Right lobe of liver (tissue), 6 donors: ENCODE measurements at places on chromosomes 3 and 15. TPM values are rescaled to one million over a fixed set of nuclear protein-coding genes. Genes with fewer than 3 reads are reported as not detected.

The TMOD2 gene
- 1.1 TPM for total RNA-seq

- no peak for DNase-seq
These were observed 121.1 kb downstream of the OXSM start for GRCh38 chr3:25910997-25911396.

DNA sequence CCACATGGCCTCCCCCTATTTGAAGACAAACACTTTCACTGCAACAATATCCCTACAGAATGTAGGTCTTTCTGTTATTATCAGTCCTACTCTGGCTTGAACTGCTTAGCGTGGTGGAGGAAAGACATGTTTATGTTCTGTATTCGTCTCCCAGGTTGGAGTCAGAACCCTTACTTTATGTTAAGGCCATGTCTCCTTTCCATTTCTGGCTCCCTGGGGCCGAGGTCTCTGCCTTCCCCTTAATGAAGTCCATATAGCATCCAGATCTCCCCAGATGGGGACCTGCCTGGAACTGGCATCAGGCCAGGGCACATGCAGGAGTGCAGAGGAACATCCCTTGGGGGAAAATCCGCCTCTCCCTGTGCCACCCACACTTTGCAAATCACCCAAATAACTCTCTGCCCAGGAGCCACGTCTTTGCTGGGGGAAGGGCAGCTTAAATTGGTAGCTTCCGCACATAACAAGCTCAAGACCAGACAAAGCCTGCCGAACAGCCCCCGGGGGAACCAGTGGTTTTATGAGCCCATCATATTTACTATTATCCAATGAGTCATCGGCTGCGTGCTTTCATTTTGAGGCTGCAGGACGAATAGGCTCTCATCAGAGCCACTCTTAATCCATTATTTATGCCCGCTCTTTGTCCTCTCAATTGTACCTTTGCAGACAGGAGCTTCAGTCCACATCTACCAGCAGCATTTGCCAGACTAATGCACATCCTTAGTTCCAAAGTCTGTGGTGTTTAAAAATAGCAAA, 237.0 kb downstream of the UACA start:
- DNase-seq: no peak

The OXTR gene
- 0.12 TPM for total RNA-seq

The CA12 gene
- 0.02 TPM for total RNA-seq

DNA sequence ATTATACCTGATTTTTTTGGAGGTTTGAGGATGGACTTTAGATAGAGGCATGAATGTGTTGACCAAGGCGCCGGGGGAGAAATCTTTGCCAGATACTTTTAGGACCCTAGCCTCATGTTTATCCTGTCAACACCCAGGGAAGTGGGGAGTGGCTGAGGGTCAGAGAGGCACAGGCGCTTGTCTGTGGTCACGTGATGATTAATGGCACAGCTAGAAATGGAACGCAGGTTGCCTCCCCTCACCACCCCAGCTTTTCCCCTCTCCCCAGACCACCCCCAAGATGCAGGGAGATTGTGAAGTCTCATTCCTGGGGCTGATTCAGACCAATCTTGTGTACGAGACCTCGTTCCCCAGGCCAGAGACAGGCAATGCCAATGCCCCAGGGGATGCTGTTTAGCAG, 218.4 kb upstream of the LINGO1 start:
- DNase-seq: no peak

DNA sequence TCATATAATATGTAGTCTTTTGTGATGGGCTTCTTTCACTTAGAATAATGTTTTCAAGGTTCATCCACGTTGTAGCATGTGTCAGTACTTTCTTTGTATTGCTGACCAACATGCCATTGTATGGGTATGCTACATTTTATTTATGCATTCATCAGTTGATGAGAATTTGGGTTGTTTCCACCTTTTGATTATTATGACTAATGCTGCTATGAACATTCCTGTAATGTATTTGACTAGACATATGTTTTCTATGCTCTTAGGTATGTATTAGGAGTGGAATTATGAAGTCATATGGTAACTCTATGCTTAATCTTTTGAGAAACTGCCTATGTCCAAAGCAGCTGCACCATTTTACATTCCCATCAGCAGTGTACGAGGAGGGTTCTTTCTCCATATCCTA, 3.2 kb upstream of the PODXL2 start:
- DNase-seq: no peak

DNA sequence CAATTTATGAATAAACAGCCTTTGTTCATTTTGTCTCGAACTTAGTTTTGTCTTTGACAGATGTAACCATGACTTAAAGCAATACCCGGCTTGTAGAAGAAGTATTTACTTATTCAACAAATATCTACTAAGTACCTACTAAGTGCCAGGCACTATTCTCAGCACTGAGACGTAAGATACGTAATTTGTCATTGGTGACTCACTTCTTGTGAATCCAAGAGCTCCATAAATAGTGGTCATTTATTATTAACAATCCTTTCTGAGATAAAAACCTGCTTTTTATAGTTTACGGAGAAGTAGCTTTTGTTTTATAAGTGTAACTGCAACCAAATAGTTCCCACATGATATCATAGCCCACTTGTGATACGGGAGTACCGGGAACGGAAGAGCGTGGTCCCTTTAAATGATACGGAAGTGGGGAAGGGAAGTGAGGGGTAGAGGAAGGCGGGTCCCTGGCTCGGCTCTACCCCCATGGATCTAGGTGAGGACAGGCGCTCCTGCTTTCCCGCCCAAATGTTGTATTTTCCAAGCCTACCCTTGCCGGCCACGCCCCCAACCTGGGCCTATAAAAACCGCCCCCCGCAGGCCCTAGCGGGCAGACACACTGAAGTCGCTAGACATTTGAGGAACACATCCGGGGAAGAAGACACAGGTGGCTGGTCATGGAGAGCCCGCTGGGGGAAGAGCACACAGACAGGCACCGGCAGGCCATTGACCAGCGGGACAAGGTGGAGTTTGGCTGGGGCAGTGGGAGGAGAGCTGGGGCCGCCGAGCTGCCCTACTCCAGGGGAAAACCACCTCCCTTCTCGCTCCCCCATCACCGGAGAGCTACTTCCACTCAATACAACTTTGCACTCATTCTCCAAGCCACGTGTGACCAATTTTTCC, at the start of gene SAMMSON:
Gene SAMMSON (plus strand): TSS at position 594 of the 888 bp plus-strand sequence.
- DNase-seq: no peak

DNA sequence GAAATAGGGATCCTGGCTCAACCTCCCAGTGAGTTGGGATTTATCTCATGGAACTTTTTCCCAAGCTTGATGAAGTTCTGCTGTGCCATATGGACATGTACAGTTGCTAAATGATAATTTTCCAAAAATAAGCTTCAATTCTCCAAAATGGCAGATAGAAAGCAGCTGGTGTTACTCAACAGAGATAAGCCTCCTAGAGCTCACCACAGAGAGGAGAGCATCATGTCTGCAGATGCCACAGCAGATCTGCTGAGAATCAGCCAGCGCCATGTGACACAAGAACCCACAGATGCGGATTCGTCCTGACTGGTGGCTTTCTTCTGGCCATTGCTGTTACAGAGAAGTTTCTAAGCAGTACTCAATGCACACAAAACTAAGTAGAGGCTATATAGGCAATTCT, 50.6 kb downstream of the AGTR1 start:
- no peak for DNase-seq

The CCDC39 gene
- total RNA-seq: not detected

DNA sequence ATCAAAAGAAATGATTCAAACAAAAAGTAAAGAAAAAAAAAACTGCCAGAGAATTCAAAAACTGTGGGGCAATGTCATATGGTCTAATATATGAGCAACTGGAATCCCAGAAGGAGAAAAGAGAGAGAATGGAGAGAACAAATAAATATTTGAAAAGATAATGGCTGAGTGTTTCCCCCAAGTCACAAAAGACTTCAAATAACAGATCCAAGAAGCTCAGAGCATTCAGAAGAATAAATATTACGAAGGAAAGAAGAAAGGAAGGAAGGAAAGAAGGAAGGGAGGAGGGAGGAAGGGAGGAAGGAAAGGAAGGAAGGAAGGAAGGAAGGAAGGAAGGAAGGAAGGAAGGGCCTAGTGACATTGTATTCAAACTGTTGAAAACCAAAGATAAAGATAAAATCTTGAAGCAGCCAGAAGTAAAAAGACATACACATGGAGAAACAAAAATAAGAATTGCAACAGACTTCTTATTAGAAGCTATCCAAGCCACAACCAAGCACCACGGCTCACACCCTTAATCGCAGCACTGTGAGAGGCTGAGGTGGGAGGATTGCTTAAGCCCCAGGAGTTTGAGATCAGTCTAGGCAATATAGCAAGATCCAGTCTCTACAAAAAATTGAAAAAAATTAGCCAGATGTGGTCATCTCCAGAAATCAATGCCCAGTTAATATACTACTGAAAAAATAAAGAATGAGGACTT, 118.9 kb upstream of the IGSF10 start:
- no peak for DNase-seq

The DNASE1L3 gene
- 134 TPM for total RNA-seq

The BSN gene
- 0.31 TPM for total RNA-seq

The CCR1 gene
- total RNA-seq: 1.6 TPM

GRCh38 chr3:19769694-19770093, 164.3 kb downstream of the EFHB start:
- DNase-seq: no peak

GRCh38 chr3:851098-851790, 241.6 kb upstream of the CNTN6 start:
- no peak for DNase-seq

The KBTBD13 gene
- not detected for total RNA-seq

GRCh38 chr3:143604402-143605185, 243.7 kb downstream of the SLC9A9 start:
- no peak for DNase-seq

GRCh38 chr3:55673764-55674163, 186.7 kb upstream of the WNT5A start:
- no peak for DNase-seq

DNA sequence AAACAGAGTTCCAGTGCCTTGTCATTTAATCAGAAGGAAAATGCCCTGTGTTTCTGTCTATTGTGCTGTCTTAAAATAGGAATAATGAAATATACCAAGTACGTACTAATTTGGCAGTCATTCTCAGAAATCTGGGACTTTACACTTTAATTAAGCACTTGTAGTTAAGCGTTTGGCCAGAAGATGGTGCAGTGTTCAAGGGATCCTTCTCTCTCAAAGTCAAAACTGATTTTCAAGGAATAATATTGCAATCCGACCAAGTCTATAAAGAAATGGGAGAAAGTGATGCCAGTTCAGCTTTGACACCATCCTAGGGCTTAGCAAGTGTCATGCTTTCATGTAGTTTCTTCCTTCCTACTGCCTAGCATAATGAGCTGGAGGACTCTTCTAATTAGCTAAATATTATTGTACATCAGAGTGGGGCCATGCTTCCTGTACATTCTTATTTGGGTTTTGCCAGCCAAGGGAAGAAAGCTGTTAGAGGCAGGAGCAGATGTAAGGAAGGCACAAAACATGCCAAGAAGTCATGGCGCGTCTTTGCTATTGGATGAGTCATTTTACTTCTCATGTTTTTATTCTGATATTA, 64.8 kb downstream of the SAMMSON start:
- DNase-seq: no peak

The OR5K2 gene
- total RNA-seq: not detected

GRCh38 chr3:175989161-175989560, 1130.0 kb downstream of the NAALADL2 start:
- DNase-seq: no peak

The THBS1 gene
- 84.5 TPM for total RNA-seq

The IVD gene
- total RNA-seq: 203 TPM

- no peak for DNase-seq
These were observed 16.4 kb upstream of the ZNF609 start for GRCh38 chr15:64443747-64444621.

DNA sequence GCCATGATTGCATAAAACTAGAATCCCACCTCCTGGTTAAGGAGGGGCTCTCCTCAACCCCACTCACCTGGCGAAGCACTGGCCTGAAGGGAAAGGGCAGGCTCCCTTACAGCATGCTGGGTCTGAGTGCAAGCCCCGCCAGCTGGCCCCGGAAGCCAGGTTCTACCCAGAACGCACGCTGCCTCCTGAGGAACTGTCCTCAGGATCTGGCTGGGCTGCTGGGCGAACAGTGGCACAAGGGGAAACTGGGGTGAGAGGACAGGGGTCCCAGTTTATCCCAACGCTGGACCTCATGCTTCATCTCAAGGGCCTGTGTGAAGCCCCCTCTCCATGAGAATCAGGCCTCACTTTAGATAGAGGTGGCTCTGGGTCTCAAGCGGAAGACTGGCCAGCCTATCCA, 47.5 kb downstream of the NUP210 start:
- DNase-seq: no peak

DNA sequence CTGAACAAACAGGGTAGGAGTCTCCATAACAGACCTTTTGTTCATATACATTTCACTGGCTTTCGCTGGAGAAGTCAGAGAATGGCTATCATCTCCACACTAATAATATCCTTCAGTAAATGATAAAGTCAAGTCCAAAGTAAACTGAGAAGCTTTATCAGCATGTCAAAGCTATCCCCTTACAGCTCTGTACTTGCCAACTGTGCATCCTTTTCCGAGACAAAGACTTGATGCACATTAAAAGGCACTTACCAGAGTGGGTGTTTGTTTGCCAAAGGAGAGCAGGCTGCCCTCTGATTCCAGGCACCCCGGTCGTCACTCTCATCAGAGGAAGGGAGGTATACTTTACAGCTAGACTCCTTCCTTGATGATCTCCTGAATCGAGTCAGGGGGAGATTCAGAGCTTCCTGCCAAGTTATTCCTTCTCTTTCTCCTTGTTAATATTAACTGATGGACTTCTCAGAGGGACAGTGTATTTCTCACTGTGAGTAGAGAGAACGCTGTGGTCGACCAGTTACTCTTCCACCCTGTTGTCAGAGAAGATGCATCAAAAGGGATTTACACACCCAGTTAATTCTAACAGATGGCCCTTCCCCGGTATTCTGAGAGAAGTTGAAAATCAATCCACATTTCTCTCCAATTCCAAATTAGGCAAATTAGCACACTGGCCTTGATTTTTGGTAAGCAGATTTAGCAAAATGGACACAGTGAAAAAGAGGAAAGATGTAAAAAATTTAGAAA, 504.7 kb upstream of the NR2F2 start:
- no peak for DNase-seq

DNA sequence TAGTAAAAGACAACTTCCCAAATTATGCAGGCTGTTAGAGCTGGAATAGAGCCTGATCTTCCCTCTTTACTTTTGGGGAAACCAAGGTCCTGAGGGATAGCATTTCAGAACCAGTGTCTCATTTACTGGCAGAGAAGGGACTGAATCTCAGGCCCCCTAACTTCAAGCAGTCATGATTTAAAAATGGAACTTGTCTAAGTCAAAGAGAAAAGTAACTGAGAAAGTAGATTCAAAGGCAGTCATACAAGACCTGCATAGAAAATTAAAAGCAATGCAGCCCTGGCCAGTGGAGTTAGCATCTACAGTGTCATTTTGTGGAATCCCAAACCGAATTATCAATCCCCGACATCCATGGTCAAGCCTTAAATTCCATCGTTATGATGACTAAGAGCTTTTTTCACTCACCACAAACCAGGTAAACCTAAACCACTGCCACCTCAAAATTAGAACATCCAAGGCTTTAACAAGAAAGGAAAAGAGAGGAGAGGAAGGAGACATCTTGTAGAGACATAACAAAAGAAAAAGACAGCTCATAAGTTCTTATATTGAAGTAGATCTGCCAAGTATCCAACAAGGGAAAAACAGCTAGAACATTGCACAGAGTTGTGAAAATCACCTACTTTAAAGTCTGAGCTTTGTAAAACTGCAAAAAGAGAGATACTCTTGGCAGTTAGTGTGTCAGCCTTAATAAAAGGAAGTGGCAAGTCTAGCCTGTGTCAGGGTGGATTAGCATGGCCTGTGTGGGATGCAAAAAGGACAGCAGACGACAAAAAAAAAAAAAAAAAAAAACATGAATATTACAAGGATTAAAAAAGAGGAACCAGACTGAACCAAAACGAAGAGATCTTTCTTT, 54.1 kb upstream of the CCR2 start:
- no peak for DNase-seq

- no peak for DNase-seq
These were observed 128.0 kb upstream of the CBLB start for GRCh38 chr3:105996781-105997180.
